ENCODE measurements at places on chromosomes 6 and 20. TPM values are rescaled to one million over a fixed set of nuclear protein-coding genes. Genes with fewer than 3 reads are reported as not detected.

DNA sequence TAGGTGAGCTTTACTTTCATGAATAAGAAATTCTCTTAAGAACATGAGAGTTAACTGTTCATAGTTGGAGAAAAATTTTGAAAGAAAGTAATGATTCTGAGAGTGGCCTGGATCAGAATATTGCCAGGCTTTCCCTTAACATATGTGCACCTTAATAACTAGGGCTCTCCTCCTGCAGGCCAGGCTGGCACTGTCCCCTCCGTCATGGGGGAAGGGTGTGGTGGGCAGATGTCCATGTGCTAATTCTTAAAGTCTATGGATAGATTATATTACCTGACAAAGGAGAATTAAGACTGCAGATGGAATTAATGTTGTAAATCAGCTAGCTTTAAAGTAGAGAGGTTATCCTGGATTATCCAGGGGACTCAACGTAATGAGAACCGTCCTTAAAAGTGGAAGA lies 10.9 kb upstream of the KLHL32 start:
- DNase-seq: no peak

- no peak for DNase-seq
Observed at GRCh38 chr6:1644516-1645060, 34.9 kb downstream of the FOXC1 start.

DNA sequence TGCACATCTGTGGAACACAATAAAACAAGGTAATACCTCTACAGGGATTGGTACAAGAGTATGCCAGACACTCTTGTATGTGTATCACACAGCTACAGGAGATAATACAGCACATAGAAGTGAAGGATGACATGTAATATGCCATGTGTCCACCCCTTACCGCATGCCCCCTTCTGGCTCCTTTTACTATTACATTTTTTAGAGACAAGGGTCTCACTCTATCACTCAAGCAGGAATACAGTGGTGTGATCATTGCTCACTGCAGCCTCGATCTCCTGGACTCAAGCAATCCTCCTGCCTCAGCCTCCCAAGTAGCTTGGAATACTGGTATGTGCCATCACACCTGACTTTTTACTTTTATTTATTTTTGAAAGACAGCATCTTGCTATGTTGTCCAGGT lies 4.2 kb upstream of the NCR3 start:
- DNase-seq: no peak

DNA sequence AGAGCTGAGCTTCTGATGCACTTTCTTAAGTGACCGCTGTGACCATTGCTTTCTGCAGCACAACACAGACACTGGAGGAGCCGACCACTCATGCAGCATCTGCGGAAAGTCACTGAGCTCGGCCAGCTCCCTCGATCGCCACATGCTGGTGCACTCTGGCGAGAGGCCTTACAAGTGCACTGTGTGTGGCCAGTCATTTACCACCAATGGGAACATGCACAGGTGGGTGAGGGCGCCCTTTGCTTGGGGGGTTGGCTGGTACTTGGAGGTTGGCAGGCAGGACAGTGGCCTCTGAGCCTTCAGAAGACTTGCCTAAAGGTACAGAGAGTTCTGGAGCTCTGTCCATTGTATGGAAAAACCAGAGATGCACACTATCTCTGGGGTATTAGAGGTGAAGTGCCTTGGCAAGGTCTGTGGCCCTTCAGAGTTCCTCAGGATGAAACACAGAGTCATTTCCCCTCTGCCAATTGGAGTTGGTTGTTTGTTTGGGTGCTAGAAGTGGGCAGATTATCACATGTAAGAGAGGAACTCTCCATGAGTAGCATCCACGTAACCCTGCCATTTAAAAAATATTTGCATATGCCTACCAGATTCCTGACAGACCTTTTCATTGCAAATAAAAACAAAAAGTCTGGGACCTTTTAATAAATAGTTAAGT lies 81.5 kb downstream of the RREB1 start:
- DNase-seq: no peak

- DNase-seq: no peak
Observed at GRCh38 chr20:5996765-5997164, 46.3 kb downstream of the MCM8 start.

DNA sequence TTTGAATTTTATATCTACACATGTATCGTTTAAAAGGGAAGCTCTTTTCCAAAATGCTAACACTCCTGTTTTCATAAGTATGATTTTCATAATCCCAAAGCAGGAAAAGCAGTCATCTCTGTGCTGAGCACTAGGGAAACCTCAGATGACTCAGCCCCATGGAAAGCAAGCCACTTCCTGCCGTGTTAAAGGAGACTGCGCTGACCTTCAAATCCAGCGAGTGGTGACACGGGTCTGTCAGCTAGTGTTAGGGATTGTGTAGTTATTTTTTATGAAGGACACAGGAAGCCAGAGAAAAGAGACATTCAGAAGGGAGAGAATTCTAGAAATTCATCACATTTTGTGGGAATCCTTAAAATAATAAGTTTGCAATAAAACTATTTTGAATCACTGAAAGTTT lies 57.0 kb upstream of the CD93 start:
- peak; percentile 78 for DNase-seq

GRCh38 chr6:105603788-105604586 lies 201.1 kb upstream of the PREP start:
- no peak for DNase-seq

DNA sequence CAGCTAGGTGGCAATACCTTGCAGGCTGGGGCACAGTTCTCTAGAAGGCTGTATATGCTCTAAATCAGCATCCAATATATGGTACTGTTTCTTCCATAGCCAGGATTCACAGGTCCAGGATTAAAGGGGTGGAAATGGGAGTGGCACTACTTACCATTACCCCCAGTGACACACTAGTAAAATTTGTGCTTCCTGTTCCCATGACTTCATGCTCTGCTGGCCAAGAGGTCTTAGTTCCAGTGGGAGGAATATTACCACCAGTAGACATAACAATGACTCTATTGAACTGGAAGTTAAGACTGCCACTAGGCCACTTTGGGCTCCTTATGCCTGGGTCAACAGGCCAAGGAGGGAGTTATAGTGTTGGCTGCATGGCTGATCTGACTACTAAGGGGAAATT lies 174.3 kb upstream of the TNFAIP3 start:
- DNase-seq: no peak

DNA sequence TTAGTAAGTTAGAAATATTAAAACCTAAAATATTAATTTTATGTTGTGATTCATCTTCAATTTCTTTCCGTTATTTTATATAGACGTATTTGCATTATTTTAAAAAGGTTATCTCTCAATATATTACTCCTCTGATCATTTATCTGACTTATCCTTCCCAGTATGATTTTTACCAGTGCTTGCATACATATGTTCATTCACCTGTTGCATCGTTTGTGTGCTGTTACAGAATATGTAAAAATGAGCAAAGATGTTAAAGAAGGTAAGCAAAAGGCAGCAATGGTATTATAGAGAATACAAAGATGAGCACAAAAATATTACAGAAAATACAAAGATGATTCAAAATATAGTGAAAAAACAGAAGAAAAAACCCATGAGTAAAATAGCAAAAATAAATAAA lies 48.9 kb downstream of the SYCP2 start:
- no peak for DNase-seq

GRCh38 chr6:163721435-163721834 lies 306.9 kb downstream of the QKI start:
- no peak for DNase-seq

GRCh38 chr6:64737418-64737817 lies 969.6 kb downstream of the EYS start:
- DNase-seq: no peak

DNA sequence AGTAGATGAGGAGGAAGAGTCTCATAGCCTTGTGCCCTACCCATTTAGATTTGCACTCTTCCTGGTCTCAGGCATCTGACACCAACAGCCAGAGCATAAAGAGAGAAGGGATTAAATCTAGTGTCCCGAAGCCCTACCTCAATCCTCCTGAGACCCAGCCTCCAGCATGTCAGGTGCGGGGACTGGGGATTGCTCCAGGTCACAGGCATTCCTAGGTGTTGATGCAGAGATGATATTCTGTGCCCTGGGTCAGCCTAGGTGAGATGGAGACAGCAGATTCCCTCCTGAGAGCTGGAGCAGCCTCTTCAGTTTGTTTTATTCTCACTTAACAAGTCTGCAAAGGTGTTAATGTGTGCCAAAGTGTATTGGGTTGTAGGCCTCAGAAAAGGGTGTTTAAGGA lies 89.8 kb downstream of the ANKRD6 start:
- no peak for DNase-seq

- DNase-seq: no peak
Observed at GRCh38 chr6:158041370-158041769, 59.7 kb downstream of the SYNJ2 start.

GRCh38 chr6:111841822-111842221 lies 31.4 kb downstream of the FYN start:
- no peak for DNase-seq

DNA sequence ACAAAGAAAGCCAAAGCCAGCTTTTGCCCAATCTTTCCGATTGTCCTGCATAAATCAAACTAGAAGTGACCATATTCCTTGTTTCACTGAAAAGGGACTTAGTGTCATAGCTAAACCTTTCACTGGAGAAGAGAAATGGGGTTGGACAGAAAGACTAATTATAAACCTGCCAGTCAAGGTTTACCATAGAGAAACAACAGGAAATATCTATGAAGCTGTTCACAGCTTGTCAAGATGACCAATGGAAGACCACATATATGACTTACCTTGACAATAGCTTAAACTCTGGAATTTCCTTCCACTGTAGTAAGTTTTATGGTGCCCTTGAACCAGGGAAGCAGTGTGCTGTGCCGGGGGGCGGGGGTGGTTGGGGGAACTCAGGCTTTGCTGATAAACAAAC lies 107.7 kb upstream of the PHACTR1 start:
- no peak for DNase-seq

DNA sequence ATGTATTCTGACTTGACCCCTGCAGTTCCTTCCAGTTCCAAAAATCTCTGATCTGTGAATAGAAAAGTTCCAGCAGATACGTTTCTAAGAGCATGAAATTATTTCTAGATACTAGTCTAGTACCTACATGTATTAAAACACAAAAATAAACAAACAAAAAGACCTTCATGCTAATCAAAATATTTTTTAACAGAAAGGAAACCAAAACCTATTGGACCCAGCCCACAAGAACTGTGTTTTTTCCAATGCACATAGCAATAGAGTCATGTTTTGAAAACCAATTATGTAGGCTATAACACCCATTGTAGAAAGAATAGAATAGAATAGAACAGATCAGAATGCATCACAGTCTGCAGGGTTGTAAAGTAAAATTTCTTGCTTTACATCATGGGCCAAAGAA lies 158.6 kb upstream of the TNFAIP3 start:
- no peak for DNase-seq

GRCh38 chr6:163485388-163485851 lies 70.9 kb downstream of the QKI start:
- DNase-seq: no peak

CDH4 gene
- total RNA-seq: not detected

SCGN gene
- not detected for total RNA-seq

PAX1 gene
- not detected for total RNA-seq

SLC22A7 gene
- total RNA-seq: not detected

TRDN gene
- not detected for total RNA-seq

CCN6 gene
- 3.0 TPM for total RNA-seq

SNX21 gene
- total RNA-seq: 25.7 TPM

TFAP2B gene
- total RNA-seq: not detected

CYP39A1 gene
- total RNA-seq: 0.72 TPM

RAB32 gene
- 61.5 TPM for total RNA-seq
